Activated naive CD8-positive, alpha-beta T cell treated with anti-CD3 and anti-CD28 coated beads, Interleukin-2, amount 10 ng/mL, durations not matched to agents 7 days and 5 days (primary cell): ENCODE measurements at places on chromosomes 7 and 10. TPM values are rescaled to one million over a fixed set of nuclear protein-coding genes. Genes with fewer than 3 reads are reported as not detected.

UBTD1 gene
- 1.4 TPM for total RNA-seq

RGS10 gene
- 157 TPM for total RNA-seq

ANLN gene
- total RNA-seq, result 57.1 TPM

DNA sequence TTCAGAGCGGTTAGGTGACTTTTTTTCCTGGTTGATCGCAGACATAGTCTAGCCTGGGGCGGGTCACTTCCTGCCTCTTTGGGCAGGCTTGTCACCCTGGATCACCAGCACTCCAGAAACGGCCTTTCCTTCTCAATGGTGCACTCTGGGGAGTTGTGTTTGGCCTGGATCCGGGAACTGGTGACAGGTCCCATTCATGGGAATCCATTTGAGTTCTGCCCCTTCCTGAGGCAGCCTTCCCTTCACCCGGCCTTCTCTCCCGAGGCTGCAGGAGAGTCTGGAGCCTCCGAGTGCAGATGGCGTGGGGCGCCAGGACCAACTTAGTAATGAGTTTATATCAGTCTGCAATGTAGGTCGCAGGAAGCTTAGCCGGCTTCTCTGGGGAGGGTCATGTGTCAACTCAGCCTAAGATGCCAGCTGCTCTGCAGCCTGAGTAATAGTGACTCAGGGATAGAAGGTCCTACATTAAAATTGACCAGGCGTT is 54.2 kb downstream of the TACR2 start:
- DNase-seq, result no peak

- no peak for DNase-seq
Observed at GRCh38 chr10:28592953-28593352, 60.0 kb downstream of the WAC start.

DNA sequence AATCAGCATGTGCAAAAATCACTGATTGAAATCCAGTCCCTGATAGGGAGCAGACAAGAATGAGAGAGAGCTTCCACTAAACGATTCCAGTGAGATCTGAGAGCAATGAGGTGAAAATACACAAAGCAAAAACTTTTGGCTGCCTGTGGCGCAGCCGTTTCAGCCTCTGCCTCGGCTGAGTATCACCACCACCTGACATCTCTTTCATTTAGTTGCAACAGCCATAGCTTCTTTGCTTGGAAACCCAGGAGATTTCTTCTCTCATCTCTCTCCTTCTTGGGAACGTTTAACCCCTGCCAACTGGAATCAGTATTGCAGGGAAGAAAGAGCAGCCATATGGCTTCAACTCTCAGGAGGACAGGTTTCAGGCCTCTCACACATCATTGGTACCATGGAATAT is 237.3 kb upstream of the AGK start:
- no peak for DNase-seq

- no peak for DNase-seq
Observed at GRCh38 chr10:69374931-69375306, 41.8 kb downstream of the TACR2 start.

DNA sequence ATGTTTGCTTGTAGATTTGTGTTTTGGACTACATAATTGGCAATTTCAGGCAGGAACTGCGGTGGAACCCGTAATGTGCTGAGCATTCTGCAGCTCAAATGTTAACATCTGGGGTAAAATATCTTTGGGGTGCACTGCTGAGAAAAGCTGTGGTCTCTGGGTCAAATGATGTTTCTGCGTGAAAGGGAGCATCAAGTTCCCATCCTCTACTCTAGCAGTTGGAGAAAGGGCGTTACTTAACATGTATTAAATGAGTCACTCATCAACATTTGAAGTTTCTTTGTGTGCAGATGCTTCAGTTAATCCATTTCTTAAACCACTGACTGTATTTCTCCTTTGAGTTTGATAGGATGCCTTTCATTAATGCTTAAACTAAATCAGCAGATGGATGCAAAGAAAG is 273.1 kb upstream of the PITRM1 start:
- no peak for DNase-seq

GRCh38 chr7:39186671-39187070 is 209.0 kb downstream of the POU6F2 start:
- no peak for DNase-seq

DNA sequence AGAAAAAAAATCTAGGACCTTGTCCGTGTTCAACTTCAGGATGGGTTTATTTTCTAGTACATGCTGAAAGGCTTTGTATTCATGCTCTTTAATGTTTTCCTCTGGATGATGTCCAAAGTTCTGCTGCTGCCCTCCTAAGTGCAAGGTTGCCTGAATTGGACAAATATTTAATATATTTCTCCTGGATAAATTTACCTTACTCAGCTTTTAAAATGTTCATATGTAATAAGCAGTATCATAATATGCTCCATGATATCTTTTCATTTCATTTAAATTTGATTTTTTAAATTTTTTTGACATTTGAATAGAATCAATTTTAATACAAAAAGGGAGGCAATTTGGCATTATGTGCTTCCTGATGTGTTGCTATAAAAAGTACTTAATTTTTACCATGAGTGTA is 95.9 kb upstream of the SLC25A13 start:
- DNase-seq, result no peak

- DNase-seq, result no peak
Observed at GRCh38 chr7:92837000-92837749, 802 bp upstream of the CDK6 start.

GRCh38 chr7:89123871-89124270 is 328.3 kb upstream of the TEX47 start:
- no peak for DNase-seq

DNA sequence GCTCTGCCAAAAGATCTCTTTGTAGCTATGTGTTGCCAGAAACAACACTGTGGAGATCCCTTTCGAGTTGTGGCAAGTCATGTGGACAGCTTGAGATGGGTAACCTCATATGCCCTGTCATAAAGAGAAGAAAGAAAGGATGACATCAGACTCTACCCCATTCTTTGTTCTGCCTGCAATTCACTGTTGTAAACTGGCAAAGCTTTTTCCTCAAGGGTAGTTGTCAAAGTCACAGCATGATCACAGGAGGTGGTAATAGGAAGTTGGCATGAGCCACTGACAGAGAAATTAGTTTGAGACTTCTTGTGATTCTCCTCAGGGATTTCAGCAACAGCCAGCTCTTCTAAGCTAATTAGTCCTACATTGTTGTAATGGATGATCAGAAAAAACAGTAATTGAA is 19.4 kb upstream of the MINDY3 start:
- DNase-seq, result no peak
